Muscle of leg (tissue), 16 donors: ENCODE measurements at places on chromosomes 1 and 21. TPM values are rescaled to one million over a fixed set of nuclear protein-coding genes. Genes with fewer than 3 reads are reported as not detected.
A peak's percentile ranks its signal among the peaks of the same experiment; 100 is the strongest.

CNR2 gene
- under 0.01 TPM for total RNA-seq

DNA sequence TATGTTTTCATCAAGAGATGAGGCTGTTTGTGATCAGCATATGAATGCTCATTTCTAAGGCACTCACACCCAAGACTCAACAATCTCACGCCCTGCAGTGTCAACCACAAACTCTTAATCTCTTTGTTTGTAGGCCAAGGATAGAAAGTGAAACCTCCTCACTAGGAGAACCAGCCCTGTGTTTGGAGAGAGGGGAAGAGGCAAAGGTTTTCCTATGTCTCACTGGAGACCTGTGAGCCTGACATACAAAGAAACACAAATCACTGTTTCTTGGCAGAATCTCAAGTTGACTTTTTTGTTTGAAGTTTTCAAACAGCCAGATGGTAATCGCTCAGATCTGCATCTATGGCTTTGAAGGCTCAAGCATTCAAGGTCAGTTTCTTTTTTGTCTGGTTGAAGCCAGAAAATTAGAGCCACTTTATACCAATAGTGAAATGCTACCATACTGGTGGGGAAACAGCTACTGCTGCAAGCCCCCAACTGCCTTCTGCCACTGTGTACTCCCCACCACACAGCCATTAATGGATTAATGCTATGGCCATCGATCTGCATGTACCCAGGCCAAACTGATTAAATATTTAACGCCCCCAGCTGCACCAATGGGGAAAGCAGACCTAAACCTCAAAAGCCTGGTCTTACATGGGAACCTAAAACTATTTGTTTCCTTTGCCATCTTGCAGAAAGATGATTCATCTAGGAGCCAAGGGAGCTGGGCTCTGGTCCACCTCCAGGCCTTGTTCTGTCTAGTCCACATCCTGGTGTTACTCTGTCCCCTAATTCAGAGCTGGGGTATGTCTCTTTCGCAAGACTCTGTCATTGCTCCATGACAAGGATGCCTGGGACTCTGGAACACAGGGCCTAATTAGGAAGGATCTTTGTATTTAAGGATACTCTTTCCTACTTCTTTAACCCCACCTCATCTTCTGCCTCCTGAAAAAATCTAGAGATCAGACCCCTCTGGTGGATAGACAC lies 16.3 kb downstream of the PDZK1 start:
- H3K27me3 ChIP-seq, result no peaks in the 10 kb centered on the region
- H3K4me3 ChIP-seq, result no peak overlapping the region

LRRC52 gene
- total RNA-seq, result 0.09 TPM

DNA sequence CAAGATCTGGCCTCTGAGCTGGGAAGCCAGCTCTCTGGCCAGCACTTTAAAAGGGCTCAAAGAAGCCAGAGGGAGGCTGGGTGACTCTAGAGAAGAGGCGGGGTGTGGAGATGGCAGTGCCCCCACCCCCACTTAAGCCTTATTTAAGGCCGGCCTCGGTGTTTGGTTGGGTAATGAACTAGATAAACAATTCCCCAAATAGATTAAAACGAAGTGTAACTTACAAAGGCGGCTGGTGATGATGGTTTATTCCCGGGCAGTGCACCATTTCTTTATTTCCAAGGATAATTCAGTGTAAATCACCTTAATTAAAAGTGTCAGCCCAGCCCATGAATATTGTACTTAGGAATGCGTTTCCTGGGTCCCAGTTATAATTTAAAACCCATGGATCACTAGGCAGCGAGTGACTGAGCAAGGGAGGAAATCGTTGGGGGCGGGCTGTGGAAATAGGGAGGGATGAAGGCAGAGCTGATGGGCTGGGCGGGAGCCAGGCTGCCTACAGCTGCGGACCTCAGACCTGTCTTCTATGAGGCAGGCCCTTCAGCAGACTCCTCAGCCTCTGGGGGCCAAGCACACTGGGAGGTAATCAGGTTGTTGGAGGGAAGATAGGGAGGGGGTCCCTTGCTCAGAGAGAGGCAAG lies 54.9 kb downstream of the TMEM53 start:
- no peak overlapping the region for H3K27ac ChIP-seq
- H3K27me3 ChIP-seq, result peaks cover 28% of the 10 kb centered on the region
- DNase-seq, result no peak
- H3K4me1 ChIP-seq, result peaks cover 14% of the 10 kb centered on the region

GRCh38 chr1:75845576-75845975 lies 48.9 kb downstream of the MSH4 start:
- no peak overlapping the region for H3K4me3 ChIP-seq
- no peaks in the 10 kb centered on the region for H3K36me3 ChIP-seq
- no peaks in the 10 kb centered on the region for H3K27me3 ChIP-seq
- no peaks in the 10 kb centered on the region for H3K4me1 ChIP-seq
- no peak overlapping the region for H3K27ac ChIP-seq

GRCh38 chr1:76763738-76764137 lies 103.5 kb upstream of the ST6GALNAC5 start:
- H3K27ac ChIP-seq, result no peak overlapping the region
- peak; percentile 16 for DNase-seq
- H3K4me1 ChIP-seq, result peaks cover 6% of the 10 kb centered on the region
- H3K4me3 ChIP-seq, result no peak overlapping the region

GRCh38 chr1:113552244-113552643 lies 161.9 kb downstream of the MAGI3 start:
- no peak overlapping the region for H3K27ac ChIP-seq
- H3K27me3 ChIP-seq, result no peaks in the 10 kb centered on the region
- no peak for DNase-seq
- H3K4me3 ChIP-seq, result no peak overlapping the region

DNA sequence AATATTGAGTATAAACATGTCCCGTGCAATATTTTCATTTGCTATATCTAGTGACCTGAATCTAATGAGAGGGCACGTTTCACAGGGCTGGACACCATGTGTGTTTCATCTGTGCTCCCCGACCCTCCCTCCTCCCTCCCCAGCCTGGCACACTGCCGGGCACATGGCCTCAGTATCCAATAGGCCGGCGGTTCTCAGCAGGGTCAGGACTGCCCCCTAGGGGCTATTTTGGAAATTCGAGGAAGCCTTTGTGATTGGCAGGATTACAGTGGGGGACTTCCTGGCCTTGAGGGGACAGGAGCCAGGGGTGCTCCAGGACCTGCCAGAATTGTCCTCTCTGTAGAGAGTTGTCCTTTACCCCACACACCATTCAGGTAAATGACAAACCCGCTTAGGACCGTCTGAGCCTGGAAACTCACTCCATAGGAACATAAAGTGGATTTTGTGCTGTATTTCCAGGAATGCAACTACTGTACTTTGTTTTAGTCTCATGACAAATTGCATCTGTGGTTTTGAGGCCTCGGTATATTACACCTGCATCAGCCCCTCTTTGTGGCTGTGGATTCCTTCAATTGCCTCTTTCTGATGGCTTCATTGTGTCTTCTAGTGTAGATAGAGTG lies 109.5 kb upstream of the SIM2 start:
- H3K4me3 ChIP-seq, result no peak overlapping the region
- no peaks in the 10 kb centered on the region for H3K4me1 ChIP-seq
- no peaks in the 10 kb centered on the region for H3K36me3 ChIP-seq
- DNase-seq, result peak; percentile 37
- H3K27ac ChIP-seq, result no peak overlapping the region
- no peaks in the 10 kb centered on the region for H3K27me3 ChIP-seq

DNA sequence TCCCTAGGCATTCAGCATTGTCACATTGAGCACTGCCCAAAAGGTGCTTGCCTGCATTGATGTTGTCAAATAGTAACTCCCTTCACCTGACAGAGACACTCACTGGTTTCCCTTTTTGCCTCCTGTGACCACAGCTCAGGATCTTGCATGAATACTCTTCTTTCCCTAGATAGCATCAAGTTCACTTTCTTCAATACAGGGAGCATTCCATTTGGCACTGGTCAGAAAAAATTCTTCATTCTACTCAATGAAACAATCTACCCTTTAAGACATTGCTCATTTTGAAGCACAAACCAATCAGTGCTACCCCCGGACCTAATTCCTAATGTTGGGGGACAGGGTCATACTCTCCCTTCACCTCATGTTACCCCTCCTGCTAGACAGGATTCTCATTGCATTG lies 319.0 kb upstream of the SNX7 start:
- H3K4me3 ChIP-seq, result no peak overlapping the region
- no peak for DNase-seq
- H3K27ac ChIP-seq, result no peak overlapping the region
- no peaks in the 10 kb centered on the region for H3K4me1 ChIP-seq

POLR3C gene
- 19.8 TPM for total RNA-seq

SLC35E2B gene
- 27.4 TPM for total RNA-seq

DNA sequence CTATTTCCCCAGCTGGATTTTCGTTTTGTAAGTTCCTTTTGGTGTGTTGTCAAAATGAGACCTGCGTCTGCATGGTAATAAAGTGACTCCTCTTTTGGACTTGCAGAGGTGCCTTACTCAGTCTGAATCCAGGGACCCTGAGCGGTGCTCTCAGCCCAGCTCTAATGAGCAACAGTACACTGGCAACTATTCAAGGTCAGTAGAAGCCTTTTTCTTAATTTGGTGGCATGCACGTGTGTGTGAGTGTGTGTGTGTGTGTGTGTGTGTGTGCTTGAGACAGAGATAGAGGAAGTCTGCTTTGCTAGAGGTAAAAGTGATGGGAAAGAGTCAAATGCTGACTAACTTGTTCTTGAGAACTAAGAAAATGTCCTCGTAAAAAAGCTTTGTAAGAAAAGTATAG lies 105.4 kb downstream of the CD247 start:
- H3K36me3 ChIP-seq, result peaks cover 22% of the 10 kb centered on the region
- H3K27me3 ChIP-seq, result no peaks in the 10 kb centered on the region
- H3K4me3 ChIP-seq, result no peak overlapping the region
- no peaks in the 10 kb centered on the region for H3K4me1 ChIP-seq

DNA sequence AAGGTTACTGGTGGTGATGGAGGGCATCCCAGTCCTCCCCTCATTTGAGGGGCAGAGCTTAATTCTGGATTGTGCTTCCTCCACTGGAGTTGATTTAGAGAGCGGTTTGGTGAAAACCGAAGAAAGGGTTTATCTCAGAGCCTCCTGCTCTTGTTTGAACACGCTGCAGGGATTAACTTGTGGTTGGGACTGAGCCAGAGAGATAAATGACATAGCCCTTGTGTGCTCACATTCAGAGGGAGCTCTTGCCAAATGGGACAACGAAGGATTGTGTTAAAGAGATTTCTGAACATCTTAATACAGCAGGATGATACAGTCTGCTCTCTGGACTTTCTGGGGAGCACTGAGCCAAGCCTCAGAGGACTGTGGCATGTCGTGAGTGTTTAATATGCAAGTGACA lies 308.2 kb downstream of the DISC1 start:
- no peak overlapping the region for H3K4me3 ChIP-seq
- peak overlapping the region; percentile 66 for H3K27ac ChIP-seq
- no peaks in the 10 kb centered on the region for H3K27me3 ChIP-seq
- peak; percentile 86 for DNase-seq
- no peaks in the 10 kb centered on the region for H3K36me3 ChIP-seq

GRCh38 chr21:46326110-46326703 lies 2.3 kb downstream of the PCNT start:
- peaks cover 29% of the 10 kb centered on the region for H3K36me3 ChIP-seq
- H3K27me3 ChIP-seq, result no peaks in the 10 kb centered on the region
- no peak overlapping the region for H3K27ac ChIP-seq
- DNase-seq, result no peak

GRCh38 chr1:235022341-235022980 lies 106.2 kb downstream of the TOMM20 start:
- no peak overlapping the region for H3K4me3 ChIP-seq
- peaks cover 48% of the 10 kb centered on the region for H3K4me1 ChIP-seq
- no peaks in the 10 kb centered on the region for H3K36me3 ChIP-seq
- DNase-seq, result peak; percentile 62

- H3K27me3 ChIP-seq, result no peaks in the 10 kb centered on the region
- H3K27ac ChIP-seq, result peak overlapping the region; percentile 62
- peaks cover 13% of the 10 kb centered on the region for H3K4me1 ChIP-seq
- H3K4me3 ChIP-seq, result no peak overlapping the region
- no peaks in the 10 kb centered on the region for H3K36me3 ChIP-seq
Measured at GRCh38 chr1:209769171-209769904, 13.5 kb downstream of the TRAF3IP3 start.

UTS2 gene
- not detected for total RNA-seq

HHIPL2 gene
- 0.31 TPM for total RNA-seq

GRCh38 chr21:16794950-16795349 lies 717.9 kb upstream of the CXADR start:
- no peak overlapping the region for H3K4me3 ChIP-seq
- no peaks in the 10 kb centered on the region for H3K27me3 ChIP-seq
- H3K27ac ChIP-seq, result no peak overlapping the region
- H3K36me3 ChIP-seq, result no peaks in the 10 kb centered on the region

DNA sequence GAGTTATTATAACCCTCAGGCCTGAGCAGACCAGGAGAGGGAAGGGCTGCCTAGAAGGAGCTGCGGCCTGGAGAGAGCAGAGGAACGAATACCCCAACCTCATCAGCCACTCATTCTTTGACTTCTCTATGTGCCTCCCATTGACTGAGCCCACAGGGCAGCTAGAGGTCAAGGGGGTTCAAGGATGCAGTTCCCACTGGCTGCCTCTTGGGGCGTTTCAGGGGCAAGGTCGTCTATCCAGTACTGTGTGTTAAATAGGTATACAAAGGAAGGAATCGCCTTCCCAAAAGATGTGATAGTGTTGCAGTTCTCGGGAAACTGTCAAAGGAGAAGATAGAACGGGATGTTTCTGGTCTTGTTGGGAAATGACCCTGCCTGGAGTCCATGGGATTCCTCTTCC lies 250.6 kb downstream of the PRDM2 start:
- H3K4me1 ChIP-seq, result peaks cover 15% of the 10 kb centered on the region
- H3K4me3 ChIP-seq, result no peak overlapping the region
- no peak overlapping the region for H3K27ac ChIP-seq

- H3K4me1 ChIP-seq, result no peaks in the 10 kb centered on the region
- H3K4me3 ChIP-seq, result no peak overlapping the region
- H3K27me3 ChIP-seq, result peaks cover 12% of the 10 kb centered on the region
- DNase-seq, result no peak
- no peaks in the 10 kb centered on the region for H3K36me3 ChIP-seq
Measured at GRCh38 chr1:223667484-223668182, 2.1 kb upstream of the CAPN8 start.

- H3K36me3 ChIP-seq, result no peaks in the 10 kb centered on the region
- DNase-seq, result no peak
- no peak overlapping the region for H3K27ac ChIP-seq
- H3K27me3 ChIP-seq, result no peaks in the 10 kb centered on the region
Measured at GRCh38 chr1:115296981-115297380, 41.1 kb downstream of the NGF start.

- peak; percentile 81 for DNase-seq
- H3K4me1 ChIP-seq, result peaks cover 46% of the 10 kb centered on the region
- H3K36me3 ChIP-seq, result peaks cover 8% of the 10 kb centered on the region
- H3K27ac ChIP-seq, result peak within 1 kb of the TSS; percentile 83
- H3K4me3 ChIP-seq, result peak within 1 kb of the TSS; percentile 49
Measured at GRCh38 chr1:6205849-6206519, at the start of gene RNF207. RNF207 (plus strand) TSS chr1:6206119; CDS start chr1:6206536, 417 bp downstream.

- no peaks in the 10 kb centered on the region for H3K27me3 ChIP-seq
- H3K4me3 ChIP-seq, result no peak overlapping the region
- H3K27ac ChIP-seq, result no peak overlapping the region
- peak; percentile 52 for DNase-seq
- H3K36me3 ChIP-seq, result no peaks in the 10 kb centered on the region
- no peaks in the 10 kb centered on the region for H3K4me1 ChIP-seq
Measured at GRCh38 chr1:169550294-169550693, 36.0 kb downstream of the F5 start.
